ENCODE measurements at places on chromosomes 11 and 22. TPM values are rescaled to one million over a fixed set of nuclear protein-coding genes. Genes with fewer than 3 reads are reported as not detected.

Gene ACTN3
- not detected for polyA plus RNA-seq

Gene AHNAK
- 17.6 TPM for polyA plus RNA-seq

Gene TECTA
- polyA plus RNA-seq: not detected

Gene RNF121
- polyA plus RNA-seq: 9.2 TPM

Gene SVIP
- 26.9 TPM for polyA plus RNA-seq
